CD4-positive, alpha-beta T cell treated with Interleukin-2 at 100 ng/mL for 4 hours (primary cell): ENCODE measurements at places on chromosomes 3 and 15.

- no peak for DNase-seq
Observed at GRCh38 chr3:38698760-38699159, 49.3 kb upstream of the SCN5A start.

DNA sequence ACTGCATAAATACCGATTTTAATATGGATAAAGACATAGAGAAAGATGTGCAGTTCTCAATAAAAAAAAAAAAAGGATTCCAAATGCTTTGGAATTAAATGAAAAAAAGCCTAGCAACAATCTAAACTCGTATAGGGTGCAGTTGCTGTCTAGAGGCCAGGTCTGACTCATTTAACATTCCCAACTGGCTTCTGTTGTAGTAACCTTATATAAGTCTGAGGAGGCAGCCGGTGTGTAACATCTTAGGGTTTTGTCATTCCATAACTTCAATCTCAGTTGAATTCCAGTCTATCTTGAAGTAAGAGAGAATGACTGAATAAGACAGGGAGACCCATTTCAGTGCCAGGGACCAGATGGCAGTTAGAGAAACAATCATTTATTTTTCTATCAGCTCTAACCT lies 6.5 kb downstream of the PDCD10 start:
- DNase-seq: no peak

- no peak for DNase-seq
Observed at GRCh38 chr3:128492671-128493569, at the start of gene GATA2. GATA2 (minus strand) TSS chr3:128493201; CDS start chr3:128487031, 6,170 bp downstream.

DNA sequence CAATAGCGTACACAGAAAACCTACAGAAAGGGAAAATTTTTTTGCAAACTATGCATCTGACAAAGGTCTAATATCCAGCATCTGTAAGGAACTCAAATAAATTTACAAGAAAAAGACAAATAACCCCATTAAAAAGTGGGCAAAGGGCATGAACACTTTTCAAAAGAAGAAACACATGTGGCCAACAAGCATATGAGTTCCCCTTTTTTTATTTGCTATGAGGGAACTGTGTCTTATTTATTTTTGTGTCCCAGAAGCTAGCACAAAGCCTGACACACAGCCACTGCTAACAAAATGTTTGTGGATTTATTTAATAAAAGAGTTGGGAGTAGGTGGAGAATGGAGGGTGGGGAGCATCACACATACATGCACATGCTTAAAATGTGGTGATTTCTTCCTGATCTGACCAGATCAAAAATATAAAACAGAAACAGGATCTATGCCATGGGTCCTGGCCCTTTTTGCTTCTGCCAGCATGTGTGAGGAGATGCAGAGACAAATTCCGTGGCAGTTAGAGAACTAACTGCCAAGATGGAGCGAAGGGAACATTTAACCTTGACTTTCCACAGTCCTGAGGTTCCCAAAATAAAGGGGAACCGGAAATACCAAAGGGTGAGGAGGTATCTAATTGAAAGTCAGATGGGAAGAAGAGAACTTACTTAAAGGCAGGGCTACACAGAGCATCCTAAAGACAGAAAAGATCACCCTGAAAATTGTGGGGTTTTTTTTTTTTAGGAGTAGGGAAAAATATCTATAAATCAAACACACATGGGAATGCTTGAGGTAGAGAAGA lies at the start of gene TMEM202:
TMEM202 (plus strand) TSS at position 510 of the 793 bp plus-strand sequence; CDS start at position 532, 22 bp downstream.
- no peak for DNase-seq

GRCh38 chr3:62375655-62376453 lies 2.5 kb upstream of the FEZF2 start:
- no peak for DNase-seq

DNA sequence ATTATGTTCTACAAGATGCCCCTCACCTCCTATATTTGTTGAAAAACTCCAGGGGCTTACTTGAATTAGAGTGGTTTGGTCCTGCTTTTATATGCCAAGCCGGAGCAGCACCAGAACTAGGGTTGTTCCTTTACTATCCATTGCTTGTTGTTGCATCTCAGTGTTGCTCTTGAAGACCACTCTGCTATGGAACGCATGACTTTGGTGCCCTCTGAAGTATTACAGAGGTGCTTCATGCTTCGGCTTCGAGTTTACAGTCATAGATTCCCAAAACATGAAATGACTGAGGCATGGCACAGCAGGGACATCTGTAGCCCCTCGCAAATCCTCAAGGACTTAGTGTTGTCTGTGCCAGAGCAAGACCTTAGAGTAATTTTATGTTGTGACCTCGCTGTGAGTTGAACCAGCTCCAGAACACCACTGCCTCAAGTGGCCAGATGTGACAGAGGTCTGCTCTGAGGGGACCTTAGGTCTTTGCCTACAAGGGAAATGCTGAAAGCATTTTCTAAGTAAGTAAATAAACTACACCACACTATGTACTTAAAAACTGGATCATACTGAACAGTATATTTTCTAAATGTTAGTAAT lies 67.2 kb upstream of the SIAH2 start:
- DNase-seq: no peak

- DNase-seq: no peak
Observed at GRCh38 chr3:44120721-44121582, 120.7 kb upstream of the TOPAZ1 start.

GRCh38 chr3:163722405-163722804 lies 1355.9 kb downstream of the SI start:
- DNase-seq: no peak
